EL (cell line): ENCODE measurements at places on chromosomes 5 and 9.

DNA sequence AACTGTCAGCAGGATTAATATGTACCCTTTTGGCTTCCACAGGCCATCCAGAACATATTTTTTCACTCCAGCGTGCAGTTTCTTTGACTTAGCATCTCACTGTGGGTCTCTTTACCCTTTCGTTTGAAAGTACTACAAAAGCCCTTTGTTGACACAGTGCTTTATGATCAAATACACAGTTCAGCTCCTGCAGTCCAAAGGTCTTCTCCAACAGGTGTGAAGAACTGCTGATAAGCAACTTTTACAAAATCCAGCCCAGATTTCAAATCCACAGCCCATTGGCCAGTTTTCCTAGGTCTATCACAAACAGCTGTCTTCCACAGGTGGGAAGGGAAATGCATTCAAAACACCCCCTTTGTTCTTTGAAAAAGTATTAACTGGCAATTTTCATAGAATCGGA is 54.8 kb downstream of the MYO10 start:
- DNase-seq: no peak

- DNase-seq: no peak
Observed at GRCh38 chr9:133683586-133684120, 47.5 kb downstream of the DBH start.

DNA sequence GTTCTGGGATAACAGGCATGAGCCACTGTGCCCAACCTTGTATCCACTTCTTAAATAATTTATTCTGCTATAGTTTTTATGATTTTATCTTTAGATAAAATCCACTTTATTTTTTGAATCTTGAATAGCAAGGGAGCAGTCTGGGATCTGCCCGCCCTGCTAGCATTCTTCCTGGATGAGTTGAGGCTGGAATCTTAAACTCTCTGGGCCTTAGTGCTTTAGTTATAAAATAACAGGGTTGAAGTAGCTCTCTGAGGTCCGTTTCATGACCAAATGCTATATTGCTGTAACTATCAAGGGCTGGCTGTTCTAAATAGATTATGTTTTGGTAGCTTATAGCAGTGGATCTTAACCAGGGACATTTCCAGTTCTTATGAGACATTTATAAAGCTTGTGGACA is 20.8 kb downstream of the ACER2 start:
- no peak for DNase-seq

DNA sequence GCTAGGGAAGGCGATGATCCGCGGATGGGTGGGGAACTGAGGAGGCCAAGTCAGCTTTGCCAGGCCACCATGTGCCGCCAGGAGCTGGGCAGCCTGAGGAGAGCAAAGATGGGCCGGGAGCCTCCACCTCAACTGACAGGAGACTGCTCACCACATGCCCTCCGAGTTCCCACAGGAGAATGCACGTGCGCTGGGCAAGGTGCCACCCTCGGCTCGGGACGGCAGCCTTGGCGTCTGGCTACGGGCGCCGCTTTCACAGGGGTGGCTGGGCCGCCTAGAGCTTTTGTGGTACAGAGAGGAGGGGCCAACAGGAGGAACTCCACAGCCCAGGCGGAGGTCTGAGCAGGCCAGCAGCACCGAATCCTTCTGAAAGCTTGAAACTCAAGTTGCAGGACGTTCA is 5.3 kb upstream of the TBC1D9B start:
- no peak for DNase-seq

- peak; percentile 75 for DNase-seq
Observed at GRCh38 chr9:34591248-34591916, 1.9 kb upstream of the CNTFR start.

DNA sequence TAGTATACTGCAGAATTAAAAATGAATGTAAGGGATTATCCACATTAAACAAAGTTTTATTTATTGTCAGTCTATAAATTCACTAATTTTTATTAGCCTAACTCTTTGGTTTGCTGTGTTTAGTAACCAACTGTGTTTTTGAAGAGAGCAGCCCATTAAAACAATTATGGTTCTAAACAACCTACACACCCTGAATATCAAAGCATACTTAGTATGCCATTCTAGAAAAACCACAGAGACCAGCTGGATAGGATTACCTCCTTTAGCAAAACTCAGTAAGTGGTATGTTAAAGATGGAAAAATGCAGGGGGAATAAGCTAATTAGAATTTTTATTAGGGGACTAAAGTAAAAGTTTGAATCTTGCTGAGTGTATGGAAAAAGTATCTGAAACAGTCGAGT is 1981.7 kb upstream of the NUDT12 start:
- DNase-seq: no peak

- peak; percentile 39 for DNase-seq
Observed at GRCh38 chr9:81690251-81690851, 1.0 kb upstream of the TLE1 start.

DNA sequence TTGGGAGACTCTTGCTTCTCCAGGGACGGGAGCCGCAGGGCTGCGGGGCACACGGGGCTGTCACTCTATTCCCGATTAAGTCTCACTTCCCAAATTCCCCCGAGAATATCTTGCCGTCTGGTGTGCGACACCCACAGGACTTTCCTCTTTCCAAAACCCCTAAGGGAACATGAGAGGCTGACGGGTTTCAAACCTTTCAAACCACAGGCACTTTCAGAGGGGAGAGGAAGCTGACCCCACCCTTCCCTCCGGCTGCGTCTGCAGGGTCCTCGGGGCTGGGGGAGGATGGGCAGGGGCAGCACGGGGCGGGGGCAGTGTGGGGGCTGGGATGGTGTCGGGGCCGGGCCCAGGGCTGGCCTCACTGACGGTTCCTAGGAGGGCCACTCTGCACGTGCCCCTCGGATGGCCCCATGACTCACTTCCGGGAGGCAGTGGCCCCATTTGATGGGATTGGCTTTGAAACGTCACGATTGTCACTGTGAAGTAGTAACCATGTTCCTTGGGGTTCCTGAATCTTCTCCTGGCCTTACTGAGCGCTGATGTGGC is 38.2 kb downstream of the SLC9A3 start:
- DNase-seq: no peak

DNA sequence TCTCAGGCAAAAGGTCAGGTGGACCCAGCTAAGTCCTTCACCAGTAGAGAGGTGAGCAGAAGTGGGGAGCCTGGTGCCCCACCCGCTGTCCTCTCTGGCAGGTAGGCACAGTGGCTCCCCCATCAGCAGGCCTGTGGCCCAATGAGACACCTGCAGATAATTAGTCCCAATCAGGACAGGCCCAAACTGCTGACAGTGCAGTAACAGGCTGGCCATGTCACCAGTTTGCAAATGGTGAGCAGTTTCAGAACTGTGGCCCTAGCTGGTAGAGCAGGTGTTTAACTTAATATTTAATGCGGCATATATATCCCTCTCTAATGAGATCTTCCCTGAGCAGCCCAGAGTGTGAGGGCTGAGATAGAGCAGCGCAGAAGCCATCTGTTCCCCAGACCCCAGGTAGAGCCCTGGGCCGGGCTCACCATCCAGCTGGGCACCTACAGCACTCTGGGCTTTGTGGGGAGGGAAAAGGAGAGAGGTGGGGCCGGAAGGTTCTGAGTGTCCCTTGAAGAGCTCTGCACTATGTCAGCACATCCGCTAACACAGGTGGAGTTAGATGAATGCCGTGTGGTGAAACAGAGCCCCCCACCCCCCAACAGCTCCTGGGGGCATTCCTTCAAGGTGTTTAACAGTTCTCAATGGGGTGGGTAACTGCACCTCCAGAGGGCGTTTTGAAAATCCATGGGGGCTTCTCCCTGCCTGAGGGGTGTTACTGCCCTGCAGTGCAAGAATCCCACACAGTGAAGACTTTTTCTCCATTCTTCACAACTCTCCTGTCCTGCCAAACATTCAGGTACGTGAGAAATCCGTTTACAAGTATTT is 120.5 kb downstream of the PAX5 start:
- no peak for DNase-seq

DNA sequence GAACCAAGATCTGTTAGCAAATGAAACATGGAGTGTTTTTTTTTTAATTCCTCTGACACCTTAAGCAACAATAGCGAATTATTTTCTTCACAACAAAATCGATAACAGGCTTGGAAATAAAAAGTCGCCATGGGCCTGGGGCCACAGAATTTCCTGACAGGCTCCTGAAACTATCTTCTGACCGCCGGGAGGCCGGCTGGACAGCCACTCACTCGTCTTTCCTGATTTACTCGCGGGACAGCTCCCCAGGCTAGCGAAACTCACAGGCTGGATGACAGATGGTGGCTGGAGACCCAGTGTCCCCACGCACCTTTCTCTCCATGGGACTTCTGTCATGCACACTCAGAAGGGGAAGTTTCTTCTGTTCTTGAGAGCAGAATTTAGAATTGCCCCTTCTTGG is 143.3 kb upstream of the IRX2 start:
- no peak for DNase-seq

DNA sequence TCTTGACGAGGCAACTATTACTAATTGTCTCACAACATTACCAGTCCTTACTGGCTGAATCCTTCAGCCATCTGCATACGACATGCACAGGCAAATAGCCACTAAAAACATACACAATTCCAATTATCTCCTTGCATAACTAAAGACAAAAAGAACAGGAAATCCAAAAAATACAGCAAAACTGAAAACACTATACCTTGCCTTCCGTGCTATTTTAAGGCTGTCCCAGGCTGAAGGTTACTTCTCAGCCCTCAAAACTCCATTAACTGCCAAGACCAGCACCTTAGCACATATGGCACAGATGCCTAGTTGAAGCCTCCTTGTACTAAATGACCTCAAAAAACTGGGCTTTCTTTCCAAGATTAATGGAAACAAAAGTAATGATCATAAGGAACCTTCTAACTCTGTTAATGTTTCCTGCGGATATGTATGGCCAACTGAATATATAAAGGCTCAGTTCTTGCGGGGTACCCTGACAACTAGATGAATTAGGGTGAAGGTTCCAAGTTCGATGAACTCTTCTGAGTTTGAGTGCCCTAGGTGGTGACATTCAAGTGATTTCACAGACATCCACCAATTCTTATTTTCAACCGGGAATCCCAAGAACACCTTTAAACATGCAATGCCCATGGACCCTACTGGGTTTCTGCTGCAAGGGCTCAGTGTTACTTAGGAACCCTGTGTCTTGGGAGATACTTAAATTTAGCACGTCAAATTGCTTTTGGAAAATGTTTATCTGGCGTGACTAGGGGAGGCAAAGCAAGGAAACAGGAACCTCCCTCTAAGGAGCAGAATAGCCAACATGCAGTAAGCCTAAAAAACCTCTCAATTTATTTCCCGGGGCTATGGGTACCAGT is 455.3 kb downstream of the RAB3C start:
- no peak for DNase-seq

DNA sequence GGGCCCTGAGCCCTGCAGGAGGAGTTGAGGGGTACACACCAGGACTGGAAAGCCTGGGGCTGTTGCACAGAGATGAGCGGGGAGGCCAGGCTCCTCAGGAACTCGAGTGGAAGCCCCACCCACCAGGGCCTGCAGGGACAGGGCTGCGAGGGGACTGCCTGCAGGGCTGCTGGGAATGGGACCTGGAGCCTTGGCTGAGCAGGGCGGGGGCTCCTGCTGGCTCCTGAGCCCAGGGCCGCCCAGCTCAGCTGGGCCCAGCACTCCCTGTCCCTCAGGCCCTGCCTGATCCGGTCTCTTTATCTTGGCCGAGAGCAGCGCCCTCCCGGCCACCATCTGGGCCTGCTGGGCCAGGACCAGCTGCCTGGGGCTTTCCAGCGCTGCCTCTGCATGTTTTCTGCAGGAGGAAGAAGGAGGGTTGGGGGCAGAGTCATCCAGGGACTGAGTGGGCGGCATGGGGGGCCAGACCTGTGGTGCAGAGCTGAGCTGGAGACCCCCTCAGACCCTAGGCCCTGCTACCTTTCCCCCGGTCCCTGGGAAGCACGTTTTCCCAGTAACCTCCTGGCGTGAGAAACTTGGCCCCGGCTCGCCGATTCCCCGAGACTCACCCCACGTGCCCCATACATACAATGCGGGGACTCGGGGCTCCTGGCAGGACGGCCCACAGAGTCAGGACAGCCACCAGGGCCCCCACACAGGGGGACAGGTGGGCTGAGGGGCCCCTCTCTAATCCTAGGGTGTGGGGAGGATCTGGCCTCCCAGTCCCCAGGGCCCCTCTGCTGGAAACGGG is 9.4 kb downstream of the LCN12 start:
- no peak for DNase-seq

DNA sequence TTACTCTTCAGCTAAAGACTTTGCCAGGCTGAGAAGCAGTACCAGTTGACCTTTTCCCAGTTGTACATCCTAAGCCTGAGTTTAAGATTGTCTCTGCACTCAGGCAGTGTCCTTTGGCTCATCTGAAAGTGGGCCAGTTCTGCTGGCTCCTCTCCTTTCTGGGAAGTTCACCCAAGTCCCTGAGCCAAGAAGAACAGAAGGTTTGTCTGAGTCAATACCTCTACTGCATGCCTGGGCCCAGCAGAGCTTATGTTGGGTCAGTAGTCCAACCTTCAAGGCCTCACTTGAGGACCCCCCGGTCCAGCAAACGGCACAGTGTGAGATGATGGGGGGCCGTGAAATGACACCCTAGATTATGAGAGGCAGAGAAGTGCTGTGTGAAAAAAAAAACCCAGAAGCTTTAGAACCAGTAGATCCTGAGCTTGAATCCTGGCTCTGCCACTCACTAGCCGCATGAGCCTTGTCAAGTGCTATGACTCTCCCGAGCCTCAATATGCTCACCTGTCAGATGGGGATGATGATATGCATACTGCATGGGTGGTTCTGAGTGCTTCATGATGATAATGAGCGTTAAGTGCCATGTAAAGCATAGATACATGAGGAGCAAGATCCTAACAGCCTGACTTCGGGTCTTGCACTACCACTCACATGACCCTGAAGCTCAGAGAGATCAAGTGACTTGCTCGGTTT is 156.0 kb downstream of the MACROH2A1 start:
- peak; percentile 23 for DNase-seq

DNA sequence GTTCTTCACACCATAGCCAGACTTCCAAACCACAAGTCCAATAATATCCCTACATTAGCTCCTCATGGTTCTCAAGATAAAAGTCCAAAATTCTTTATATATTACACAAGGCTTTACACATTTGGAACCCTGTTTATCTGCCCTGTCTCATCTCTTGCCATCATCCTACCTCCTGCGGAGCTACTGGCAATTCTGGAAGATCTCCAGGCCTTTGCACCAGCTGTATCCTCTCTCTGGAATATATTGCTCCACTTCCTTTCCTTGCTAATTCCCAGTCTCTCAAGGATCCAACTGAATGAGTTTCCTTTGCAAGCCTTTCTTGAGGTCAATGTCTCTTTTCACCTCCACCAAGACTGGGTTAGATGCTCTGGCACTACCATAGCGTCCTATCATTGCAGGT is 41.3 kb upstream of the MIER3 start:
- peak; percentile 24 for DNase-seq

GRCh38 chr9:127862075-127863011 is 7.9 kb upstream of the ENG start:
- no peak for DNase-seq

DNA sequence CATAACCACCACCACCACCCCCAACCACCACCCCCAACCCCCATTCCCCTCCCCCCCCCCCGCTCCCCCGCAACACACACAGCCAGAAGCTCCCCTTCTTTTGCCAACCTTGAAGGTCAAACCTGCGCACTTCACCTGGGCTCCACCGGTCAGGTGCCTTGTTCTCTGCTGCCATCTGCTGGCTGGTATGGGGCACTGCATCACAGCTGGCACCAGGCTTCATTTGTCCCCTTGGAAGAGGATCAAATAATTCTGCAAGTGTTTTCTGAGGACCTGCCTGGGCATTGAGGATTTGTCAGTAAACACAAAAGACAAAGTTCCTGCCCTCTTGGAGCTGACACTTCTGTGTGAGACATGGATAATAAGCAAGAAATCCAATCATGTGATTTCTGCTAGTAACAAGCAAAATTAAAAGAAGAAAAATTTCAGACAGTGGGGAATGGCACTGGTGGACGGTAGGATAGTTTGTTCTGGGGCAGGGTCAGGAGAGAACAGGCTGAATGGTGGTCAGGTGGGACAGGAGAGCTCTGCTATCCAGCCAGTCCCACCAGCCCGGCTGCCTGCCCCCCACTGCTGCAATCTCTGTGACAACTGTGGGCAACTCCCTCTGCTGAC is 55.6 kb upstream of the LMX1B start:
- peak; percentile 38 for DNase-seq
